CD14-positive monocyte (primary cell): ENCODE measurements at places on chromosomes 7 and 10. TPM values are rescaled to one million over a fixed set of nuclear protein-coding genes. Genes with fewer than 3 reads are reported as not detected.

SVOPL gene
- polyA plus RNA-seq = not detected

CDHR1 gene
- not detected in 2 replicates for polyA plus RNA-seq

HABP2 gene
- not detected in 2 replicates for polyA plus RNA-seq

DNA sequence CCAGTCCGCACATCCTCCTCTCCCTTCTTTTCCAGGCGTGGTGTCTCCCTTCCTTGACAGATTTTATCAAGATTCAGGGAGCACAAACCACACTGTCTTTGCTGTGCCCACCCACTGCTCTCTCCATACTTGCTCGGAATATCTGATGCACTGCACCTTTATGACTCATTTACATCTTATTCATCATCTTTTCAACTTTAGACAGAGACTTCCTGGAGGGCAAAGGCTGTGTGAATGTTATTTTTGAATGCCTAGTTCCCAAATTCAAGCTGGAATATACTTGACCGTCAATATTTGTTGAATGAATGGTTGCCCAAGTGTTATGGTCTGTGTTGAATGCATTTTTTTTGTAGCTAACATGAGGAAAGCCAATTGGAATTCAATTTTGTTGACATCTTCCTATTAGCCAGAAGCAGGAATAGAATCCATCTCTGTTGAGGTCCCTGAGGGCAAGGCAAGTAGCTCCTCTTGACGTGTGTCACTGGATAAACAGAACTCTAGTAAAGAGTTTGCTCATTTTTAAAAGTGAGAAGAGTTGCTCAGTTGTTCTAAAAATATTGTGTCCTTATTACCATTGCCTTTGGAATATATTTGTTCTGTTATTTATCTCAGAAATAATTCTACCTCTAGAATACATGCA, 95.0 kb downstream of the KLF6 start:
- no peak for DNase-seq

DNA sequence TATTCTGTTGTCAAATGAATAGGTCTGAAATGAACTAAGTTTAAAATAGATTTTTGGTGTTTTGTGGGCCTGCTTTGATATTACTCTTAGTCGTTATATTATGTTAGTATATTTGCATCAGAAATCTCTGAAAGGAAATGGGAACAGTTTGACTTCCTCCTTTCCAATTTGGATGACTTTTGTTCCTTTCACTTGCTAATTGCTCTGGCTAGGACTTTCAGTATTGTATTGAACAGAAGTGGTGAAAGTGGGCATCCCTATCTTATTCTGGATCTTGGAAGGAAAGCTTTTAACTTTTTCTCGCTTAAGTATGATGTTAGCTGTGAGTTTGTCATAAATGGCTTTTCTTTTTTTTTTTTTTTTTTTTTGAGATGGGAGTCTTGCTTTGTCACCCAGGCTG, 273.6 kb upstream of the DKK1 start:
- DNase-seq = no peak

PDGFA gene
- polyA plus RNA-seq = 0.29 TPM

ZNF488 gene
- polyA plus RNA-seq = not detected in 2 replicates

GRCh38 chr7:108382932-108383331, 73.3 kb downstream of the NRCAM start:
- no peak for DNase-seq

CDC14C gene
- polyA plus RNA-seq = not detected in 2 replicates

DNA sequence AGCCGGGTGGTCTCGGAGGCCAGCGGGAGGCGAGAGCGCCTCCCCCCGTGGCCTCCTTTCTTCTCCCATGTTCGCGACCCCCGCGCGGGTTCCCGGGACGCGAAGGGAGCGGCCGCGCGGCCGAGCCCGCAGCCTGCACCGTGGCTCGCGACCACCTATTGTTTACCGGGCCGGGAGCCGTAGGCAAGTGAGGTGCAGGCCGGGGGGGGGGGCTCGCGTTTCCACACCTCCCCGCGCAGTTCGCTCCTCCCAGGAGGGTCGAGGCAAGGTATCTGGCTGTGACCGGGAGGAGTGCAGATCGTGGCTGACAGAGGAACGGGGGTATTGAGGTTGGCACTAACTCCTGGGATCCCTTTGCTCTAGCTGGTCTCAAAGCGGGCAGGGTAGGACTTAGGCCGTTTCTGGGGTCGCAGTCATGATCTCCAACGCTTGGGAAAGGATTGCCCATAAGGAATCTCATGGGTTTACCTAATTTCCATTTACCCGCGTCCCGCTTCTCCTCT, 734 bp downstream of the PTPN12 start:
- DNase-seq = no peak

HOXA1 gene
- 0.11 TPM for polyA plus RNA-seq

SFXN2 gene
- polyA plus RNA-seq = 1.8 TPM

GRCh38 chr10:47190802-47191450, 109.1 kb upstream of the GDF10 start:
- DNase-seq = no peak

GRCh38 chr7:25495342-25496250, 267.3 kb upstream of the NPVF start:
- no peak for DNase-seq

DNA sequence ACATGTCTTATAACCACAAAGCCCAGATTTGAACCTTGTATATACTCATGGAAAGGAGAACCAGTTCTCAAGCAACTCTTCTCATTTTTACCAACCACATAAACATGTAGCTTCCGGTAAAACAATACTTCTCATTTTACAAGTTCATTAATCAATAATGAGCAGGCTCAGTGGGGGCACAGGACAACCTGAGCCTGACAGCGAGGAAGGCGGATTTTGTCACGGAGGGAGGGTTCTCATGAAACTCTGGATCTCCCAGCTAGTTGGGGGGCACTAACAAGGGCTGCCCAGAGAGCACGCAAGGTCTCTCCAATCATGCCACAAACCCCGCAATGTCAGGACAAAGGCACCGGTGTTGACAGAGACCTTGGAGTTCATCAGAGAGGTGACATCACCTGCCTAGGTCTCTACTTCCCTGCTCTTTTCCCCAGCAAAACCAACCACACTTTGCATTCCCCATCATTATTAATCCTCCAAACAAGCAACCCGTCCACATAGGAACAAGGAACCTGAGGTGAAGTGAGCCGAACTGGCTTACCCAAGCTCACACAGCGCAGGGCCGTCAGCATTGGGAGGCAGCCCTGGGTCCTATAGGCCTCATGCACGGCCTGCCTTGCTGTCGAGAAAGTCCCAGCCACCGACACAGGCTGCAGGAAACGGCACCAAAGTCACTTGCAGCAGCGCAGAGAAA, 192.1 kb upstream of the KLF14 start:
- DNase-seq = peak; percentile 56

DNA sequence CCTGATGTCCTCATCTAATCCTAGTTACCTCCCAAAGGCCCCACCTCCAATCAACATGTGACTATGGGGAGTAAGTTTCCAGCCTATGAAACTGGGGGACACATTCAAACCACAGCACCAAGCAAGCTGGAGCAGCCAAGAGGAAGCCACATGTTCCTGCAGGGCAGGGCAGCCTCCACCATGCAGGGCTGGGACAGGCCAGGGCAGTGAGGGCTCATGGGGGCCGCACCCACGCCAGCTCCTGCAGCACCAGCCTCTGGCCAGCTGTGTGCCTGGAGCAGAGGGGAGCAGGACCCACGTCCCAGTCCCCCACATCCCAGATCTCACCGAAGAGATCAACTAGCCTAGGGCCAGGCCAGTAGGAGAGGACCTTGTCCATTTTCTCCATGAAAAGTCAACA, 85.9 kb upstream of the INSIG1 start:
- DNase-seq = no peak

DNA sequence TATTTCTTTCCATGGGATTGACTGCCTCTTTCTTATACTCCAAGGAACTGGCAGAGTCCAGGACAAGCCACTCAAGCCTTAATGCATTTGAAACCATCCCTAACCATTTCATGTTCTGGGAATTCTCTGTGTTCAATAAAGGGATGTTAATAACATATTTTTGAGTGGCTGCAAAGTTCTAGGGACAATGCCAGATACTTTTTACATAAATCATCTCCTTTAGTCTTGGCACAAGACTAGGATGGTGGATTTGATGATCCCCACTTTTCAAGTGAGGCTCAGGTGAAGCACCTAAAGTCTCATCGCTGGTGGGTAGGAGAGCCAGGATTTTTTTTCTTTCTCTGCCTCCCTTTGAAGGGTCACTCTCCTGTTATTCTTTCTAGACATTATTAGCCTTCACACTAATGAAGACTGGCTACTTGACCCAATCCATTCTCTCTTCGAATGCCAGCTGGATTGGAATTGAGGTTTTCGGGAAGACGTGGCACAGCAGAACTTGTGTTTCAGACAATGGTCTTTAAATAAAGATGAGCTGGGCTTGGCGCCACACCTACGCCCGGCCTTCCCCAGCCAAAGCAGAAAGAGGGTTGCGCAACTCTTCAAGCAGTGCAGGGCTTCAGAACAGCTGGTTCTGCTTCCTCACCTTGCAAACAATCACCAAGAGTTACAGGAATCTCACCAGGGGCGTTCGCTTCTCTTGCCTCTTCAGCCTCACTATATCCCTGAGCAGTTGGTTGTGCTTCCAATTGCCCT, 73.8 kb upstream of the BMPER start:
- no peak for DNase-seq

SLC26A3 gene
- polyA plus RNA-seq = not detected in 2 replicates

GRCh38 chr10:112775892-112776674, 174.0 kb upstream of the TCF7L2 start:
- no peak for DNase-seq

DNA sequence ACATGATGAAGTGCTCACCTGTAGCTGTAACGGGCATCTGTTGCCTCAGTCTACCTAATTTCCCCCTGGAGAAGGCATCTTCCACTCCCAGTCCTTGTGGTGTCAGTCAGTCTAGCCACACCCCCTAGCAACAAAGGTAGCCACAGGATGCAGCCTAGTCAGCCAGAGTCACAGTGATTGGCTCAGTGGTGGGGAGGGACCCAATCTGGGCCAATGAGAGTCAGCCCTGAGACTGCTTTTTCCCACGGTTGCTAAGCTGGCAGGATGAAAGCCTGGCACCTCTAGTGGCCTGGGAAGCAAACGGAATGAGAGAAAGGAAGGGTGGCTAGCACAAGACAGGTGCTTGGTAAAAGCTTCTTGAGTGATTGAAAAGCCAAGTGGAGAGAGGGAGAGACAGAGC, 118.6 kb downstream of the SH3PXD2A start:
- DNase-seq = no peak

- DNase-seq = no peak
Measured at GRCh38 chr10:72595436-72595835, 30.4 kb downstream of the MICU1 start.

- no peak for DNase-seq
Measured at GRCh38 chr7:101179713-101180112, 380 bp downstream of the NAT16 start.

GRCh38 chr7:135924302-135924701, 52.9 kb downstream of the MTPN start:
- DNase-seq = no peak

DNA sequence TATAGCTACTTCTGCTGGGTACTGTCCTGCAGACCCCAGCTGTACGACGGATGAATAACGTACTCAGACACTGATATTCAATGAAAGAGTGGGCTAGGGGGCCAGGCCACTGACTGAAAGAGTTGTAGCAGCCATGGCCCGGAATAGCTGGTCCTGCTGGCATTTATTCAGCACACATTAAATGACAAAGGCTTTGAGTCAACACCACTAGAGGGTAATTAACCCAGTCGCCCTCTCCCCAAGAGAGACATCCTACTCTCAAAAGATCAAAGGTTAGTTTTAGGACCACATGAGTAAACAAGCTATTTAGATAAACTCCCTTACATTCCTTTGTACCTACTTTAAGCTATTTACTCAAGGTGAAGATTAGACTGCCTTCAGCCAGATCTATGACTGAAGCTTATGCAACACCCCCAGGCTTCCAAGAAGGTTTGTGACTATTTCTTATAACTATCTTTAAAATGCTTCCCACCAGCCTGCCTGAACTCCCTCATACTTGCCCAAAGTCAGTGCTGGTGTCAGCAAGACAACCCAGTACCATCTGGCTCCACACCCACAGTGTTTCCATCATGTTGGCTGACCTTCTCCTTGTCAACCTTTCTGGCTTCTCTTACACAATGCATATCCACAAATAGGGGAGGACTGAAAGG, 629.1 kb downstream of the SORCS1 start:
- DNase-seq = no peak

DNA sequence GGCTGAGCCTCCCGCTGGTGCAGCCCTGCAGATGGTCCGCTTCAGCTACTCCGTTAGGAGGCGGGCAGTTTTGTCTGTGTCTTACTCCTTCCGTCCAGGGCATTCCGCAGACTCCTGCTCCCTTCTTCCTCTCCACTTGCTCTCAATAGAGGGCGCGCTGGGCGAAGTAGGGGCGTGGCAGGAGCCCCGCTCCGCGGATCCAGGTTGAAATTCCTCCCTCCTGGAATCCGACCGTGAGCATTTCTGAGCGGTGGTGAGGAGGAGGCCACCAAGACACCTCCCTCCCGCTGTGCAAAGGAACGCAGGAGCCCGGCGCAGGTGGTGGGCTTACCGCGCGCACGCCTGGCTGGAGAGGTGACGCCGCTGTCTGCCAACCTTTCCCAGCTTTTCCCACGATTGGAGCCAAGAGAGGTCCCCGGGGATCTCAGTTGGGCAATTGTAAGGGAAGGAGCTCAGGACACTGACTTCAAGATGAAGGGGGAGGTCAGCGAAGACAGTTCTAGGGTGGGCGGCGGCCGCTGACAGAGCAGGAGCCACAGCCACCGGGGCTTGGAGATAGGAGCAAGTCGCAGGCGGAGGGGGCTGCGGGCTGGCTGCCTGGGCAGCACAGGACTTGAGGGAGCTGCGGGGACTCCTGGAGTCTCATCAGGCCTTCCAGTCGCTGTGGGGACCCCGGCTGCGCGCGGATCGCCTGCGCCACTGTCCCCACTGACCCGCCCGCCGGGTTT, 1011.3 kb downstream of the XPNPEP1 start:
- DNase-seq = no peak

- DNase-seq = no peak
Measured at GRCh38 chr10:89215511-89215910, 8.4 kb upstream of the CH25H start.

HYAL4 gene
- polyA plus RNA-seq = not detected

GRCh38 chr7:97096661-97097060, 20.8 kb upstream of the SDHAF3 start:
- DNase-seq = no peak

IFIT2 gene
- 15.5 TPM for polyA plus RNA-seq

DUS4L gene
- 1.7 TPM for polyA plus RNA-seq

GRCh38 chr7:124375391-124375790, 342.5 kb upstream of the TMEM229A start:
- DNase-seq = no peak

GRCh38 chr7:129785685-129786514, 166.9 kb downstream of the UBE2H start:
- DNase-seq = no peak

- DNase-seq = no peak
Measured at GRCh38 chr10:78416031-78417011, 382.7 kb downstream of the RPS24 start.

GRCh38 chr7:102042016-102042656, 224.7 kb downstream of the CUX1 start:
- no peak for DNase-seq

DNA sequence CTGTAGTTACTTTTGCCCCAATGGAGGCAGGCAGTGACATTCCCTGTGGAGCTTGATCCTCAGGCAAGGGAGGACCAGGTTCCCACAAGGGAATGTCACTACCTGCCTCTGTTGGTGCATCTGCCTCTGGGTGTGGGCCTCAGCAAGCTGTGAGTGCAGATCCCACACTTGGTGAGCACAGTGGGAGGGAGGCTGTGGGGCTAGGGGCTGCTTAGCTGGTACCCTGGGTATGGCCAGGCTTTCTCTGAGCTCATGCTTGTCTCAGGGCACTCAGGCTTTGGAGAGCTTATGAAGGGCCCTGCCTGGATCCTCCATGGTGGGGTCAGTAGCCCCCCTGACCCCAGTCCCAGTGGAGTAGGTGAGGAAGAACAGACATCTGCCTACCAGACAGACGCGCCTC, 16.2 kb upstream of the ZNF488 start:
- DNase-seq = no peak

GRCh38 chr10:49540056-49540797, 1.3 kb upstream of the ERCC6 start:
- peak; percentile 52 for DNase-seq
